Stimulated activated CD8-positive, alpha-beta memory T cell treated with anti-CD3 and anti-CD28 coated beads, Interleukin-4, amount 100 ng/mL, for 48 hours (primary cell): ENCODE measurements at places on chromosomes 7 and 10.

DNA sequence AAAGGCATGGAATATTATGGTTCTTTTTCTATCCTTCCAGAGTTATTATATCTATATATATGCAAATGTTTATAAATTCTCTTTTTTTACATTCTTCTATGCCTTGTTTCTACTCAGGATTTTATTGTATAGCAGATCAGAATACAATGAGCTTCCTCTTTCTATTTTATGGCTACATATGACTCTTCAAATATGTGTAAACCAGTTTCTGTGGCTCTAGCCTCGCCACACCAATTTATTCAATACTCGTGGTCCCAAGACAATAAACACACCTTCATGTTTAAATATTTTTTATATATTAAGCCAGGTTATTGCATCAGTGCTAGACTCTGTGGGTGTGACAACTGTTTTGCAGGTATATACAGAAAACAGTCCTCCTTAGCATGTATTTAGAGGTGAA is 237.5 kb upstream of the MKLN1 start:
- DNase-seq: no peak

- DNase-seq: no peak
Measured at GRCh38 chr10:125217990-125218675, 57.8 kb upstream of the CTBP2 start.

DNA sequence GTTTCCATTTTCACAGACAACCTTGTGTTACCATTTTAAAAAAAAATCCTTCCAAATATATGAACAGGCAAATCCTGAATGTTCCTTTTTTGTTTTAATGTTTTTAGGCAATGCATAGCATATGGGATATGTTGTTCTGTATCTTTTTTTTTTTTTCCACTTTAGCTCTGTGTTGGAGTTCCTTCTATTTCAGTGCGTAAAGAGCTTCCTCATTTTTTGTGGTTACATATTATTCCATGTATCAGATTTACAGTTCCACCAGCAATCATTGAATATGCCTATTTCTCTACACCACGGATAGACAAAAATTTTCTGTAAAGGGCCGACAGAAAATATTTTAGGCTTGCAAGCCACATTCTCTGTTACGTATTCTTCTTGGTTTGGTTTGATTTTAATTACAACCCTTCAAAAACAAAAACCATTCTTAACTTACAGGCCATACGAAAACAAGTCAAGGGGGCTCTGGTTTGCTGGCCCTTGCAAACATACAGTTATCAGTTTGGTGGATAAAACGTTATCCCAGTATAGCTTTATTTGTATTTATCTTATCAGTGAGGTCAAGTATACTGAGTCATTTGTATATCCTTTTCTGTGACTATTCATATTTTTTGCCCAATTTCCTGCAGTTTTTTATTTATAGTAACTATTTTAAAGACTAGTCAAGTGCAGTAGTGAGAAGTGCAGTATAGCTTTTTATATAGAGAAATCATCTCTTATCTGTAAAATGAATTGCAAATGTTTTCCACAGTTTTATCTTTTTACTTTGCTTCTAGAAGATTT is 55.7 kb downstream of the RALA start:
- no peak for DNase-seq

- no peak for DNase-seq
Measured at GRCh38 chr7:105209870-105210269, 178.9 kb downstream of the SRPK2 start.

GRCh38 chr7:98250789-98251188 is 1.2 kb downstream of the TECPR1 start:
- peak; percentile 62 for DNase-seq

GRCh38 chr7:141586878-141587277 is 35.7 kb downstream of the AGK start:
- DNase-seq: no peak

DNA sequence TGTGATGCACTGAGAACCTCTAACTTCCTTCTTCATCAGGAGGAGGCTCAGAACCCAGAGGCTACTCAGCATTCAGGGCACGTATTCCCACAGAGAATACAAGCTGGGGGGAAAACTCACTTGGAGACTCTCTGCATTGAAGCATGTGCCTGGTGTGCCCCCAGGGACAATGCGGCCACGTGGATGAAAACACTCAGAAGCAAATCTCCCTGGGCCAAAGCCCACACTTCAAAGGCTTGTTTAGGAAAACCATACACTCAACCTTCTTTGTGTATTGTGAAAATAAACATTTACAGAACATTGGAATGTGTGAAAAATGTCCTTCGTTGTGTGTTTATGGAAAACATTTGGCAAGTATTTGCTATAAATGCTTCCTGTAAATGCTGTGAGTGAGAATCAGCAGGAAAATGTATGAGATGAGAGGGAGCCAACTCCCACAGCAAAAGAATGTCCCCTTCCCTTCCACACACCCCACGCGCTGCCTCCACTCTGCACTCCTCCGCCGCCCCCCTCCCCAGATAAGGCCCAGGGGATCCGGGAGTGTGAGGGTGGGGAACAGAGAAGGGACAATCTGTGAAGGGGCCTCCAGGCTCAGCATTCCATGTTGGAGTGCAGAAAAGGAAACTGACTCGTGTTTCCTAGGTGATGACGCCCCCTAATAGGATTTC is 339.5 kb downstream of the ELMO1 start:
- no peak for DNase-seq

- DNase-seq: no peak
Measured at GRCh38 chr10:118751265-118751664, 3.5 kb downstream of the CACUL1 start.

DNA sequence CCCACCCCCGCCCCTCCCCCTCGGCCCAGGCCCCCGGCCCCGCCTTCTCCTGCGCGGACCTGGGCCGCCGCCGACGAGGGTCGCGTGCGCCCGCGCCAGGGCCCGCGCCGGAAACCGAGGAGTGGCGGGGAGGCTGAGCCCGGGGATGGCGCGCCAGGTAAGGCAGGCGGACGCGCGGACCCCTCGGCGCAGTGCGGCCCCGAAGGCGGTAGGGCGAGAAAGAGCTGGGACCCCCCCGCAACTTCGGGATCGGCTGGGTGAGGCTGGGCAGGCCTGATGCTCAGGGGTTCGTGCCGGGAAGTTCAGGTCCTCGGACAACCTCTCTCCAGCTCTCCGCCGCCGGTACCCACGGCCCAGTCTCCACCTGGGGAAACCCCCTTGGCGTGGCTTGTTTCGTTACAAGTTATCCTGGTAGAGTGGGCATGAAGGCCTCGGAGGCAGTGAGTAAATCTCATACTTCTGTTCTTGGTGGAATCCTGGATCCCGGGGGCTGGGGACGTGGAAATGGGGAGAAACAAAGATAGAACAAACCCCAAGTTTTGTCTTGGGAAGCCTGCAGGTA is 58.4 kb downstream of the ZNF467 start:
- DNase-seq: peak; percentile 61

DNA sequence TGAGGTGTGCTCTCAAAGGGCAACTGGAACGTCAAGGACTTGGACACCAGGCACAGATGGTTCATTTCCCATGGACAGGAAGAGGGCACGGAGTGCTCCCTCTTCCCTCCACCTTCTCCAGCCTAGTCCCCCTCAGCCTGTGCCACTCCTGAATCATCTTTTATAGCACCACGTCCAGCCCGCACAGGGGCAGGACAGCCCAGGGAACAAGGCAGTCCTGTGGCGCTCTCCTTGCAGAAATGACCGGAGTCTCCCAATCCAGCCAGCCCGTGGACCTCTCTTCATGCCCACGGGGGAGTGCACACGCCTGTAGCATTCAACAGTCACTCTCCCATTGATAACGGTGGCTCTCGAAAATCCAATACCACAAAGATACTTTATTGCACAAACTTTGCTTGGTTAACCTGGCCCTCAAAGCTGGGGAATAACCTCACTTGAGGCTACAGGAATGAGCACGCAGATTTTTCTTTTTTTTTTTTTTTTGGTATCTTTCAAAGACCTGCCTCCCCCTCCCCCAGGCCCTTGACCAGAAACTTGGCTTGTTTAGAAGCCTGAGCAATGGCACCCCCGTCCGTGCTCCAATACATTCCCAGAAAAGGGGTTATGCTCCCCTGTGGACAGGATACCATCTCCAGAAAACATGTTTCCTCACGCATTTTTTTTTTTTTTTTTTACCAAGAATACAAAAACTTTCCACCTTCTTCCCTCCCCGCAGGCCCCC is 733 bp downstream of the PRKCQ start:
- DNase-seq: peak; percentile 71

- DNase-seq: no peak
Measured at GRCh38 chr10:122519144-122519543, 41.4 kb upstream of the DMBT1 start.

DNA sequence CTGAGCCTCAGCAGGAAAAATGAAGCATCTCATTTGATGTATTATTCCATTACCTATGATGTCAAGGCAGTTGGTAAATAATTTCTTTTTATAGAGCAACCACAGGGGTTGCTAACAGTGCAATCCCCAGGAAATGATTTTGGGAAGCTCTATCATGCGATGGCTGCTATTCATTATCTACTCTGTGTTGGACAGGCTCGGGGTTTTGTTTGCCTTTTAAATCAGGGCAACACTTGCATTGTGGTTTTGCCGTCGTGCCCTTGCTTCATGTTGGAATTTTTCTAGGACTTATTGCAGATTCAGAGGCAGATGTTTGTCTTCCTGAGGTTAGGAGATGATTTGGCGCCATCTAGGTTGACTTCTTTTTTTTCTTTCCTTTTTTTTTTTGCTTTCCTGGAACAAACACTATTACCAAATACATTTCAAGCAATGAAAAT is 128.4 kb downstream of the BICC1 start:
- no peak for DNase-seq

- no peak for DNase-seq
Measured at GRCh38 chr10:128568990-128569945, 443.0 kb upstream of the MKI67 start.

DNA sequence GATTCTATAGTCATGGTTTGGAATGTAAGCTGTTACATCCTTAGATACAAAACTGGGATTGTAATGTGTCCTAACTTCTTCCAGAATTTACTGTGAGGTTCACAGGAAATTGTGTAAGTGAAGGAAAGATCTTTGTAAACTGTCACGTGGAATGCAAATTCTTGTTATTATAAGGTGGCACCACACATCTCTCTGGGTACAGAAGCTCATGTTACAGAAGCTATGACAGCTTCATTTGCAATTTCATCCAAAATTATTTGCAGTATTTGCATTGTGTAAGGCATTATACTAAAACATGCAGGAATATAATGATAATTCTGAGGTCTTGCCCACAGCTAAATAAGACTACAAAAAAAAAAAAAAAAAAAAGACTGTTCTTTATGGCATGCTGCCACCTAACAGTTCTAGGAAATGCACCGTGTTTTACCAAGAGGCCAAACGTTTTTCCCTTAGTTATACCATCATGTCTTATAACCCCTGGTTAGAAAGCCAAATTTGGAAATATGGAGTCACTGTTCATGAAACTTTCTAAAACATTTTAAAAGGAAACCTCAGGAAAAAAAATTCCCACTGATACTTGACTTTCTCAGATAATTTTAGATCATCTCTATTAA is 17.6 kb downstream of the MINDY3 start:
- no peak for DNase-seq

GRCh38 chr7:140512317-140513000 is 33.2 kb upstream of the MKRN1 start:
- no peak for DNase-seq

- DNase-seq: no peak
Measured at GRCh38 chr7:159071260-159071659, 73.4 kb downstream of the VIPR2 start.

- no peak for DNase-seq
Measured at GRCh38 chr7:92762851-92763250, 73.5 kb downstream of the CDK6 start.

GRCh38 chr7:142782922-142783900 is 12.4 kb downstream of the PRSS2 start:
- peak; percentile 82 for DNase-seq

DNA sequence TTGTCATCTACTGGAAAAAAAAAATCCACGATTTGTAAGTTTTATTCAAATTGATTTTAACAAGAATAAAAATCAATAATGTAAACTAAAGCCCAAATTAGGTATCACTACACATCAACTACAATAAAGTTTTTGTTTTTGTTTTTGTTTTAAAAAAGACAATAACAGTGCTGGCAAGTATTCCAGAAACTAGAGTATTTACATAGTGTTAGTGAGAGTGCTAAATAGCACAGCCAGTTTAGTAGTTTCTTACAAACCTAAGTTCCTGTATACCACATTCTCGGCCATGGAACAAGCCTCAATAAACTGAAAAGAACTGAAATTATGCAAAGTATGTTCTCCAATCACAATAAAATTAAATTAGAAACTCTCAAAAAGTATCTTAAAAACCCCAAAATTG is 8.1 kb downstream of the ARHGAP12 start:
- no peak for DNase-seq

DNA sequence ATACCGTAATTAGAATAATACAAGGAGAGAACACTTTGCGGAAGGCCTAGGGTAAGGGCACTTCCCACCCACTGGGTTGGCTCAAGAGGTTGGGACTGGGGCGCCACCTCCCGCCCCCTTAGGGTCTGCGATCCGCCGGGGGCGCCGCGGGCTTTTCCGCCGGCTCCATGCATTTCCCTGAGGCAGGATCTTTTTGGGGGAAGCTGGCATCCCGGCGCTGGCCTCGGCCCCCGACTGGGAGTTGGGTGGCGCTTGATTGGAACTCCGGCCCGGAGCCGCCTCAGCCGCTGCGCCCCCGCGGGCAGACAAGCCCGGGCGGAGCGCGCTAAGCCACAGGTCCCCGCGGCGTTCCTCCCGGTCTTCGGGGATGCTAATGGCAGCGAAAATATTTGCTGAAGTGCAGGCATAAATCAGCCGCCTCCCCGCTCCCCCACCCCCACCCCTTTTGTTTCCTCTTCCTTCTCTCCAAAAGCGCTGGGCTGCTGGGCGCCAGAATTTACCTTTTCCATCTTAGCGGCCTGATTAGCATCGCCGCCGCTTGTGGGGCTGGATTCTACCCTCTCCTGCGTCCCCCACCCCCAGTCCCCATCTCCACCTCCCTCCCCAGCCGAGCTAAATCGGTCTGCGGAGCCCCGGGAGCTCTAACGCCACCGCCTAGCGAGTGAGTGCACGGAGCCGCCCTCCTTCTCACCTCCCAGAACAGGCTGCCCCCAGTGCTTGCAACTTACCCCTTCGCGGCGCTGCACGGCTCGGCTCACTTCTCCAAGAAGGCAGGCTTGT is 5.1 kb downstream of the UNC5B start:
- no peak for DNase-seq

GRCh38 chr10:130049244-130049643 is 61.4 kb downstream of the C10orf143 start:
- no peak for DNase-seq

- no peak for DNase-seq
Measured at GRCh38 chr7:69677881-69678493, 79.7 kb downstream of the AUTS2 start.

GRCh38 chr7:99195867-99196266 is 12.0 kb downstream of the KPNA7 start:
- no peak for DNase-seq

DNA sequence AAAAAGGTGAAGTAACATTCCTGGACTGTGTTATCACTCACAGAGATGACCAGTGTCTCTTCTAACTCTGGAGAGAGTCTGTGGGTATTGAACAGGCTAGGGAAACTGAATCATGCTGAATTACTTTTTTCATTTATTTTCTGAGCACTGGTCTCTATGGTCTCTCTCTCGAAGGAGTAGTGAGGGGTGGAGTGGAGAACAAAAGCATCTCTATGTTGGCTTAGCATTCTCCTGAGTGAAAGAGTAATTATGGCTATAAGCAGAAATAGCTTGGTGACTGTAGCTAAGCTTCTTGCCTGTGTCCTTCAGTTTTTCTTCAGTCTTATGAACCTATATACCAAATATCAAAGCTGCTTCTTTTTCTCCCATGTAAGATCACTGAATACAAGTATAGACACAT is 64.6 kb upstream of the PTN start:
- no peak for DNase-seq
